ENCODE measurements at places on chromosomes 7 and 10.

GRCh38 chr7:33556472-33556871 lies 348.9 kb upstream of the BMPER start:
- no peak for DNase-seq

- no peak for DNase-seq
Measured at GRCh38 chr7:129110258-129110981, 34.1 kb upstream of the TSPAN33 start.

DNA sequence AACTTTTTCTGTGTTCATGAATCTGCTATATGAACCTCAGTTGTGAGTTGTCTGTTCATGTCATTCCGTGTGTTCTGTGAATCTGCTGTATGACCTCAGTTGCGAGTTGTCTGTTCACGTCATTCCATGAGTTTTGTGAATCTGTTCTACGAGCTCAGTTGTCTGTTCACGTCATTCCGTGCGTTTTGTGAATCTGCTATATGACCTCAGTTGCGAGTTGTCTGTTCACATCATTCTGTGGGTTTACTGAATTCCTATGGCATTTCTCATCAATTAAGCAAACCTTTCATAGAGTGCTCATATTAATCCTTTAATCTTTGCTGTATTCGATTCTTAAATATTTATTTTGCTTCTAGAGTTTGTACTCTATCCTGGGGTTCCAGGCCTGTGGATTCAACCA lies 150.6 kb downstream of the DIP2C start:
- no peak for DNase-seq

DNA sequence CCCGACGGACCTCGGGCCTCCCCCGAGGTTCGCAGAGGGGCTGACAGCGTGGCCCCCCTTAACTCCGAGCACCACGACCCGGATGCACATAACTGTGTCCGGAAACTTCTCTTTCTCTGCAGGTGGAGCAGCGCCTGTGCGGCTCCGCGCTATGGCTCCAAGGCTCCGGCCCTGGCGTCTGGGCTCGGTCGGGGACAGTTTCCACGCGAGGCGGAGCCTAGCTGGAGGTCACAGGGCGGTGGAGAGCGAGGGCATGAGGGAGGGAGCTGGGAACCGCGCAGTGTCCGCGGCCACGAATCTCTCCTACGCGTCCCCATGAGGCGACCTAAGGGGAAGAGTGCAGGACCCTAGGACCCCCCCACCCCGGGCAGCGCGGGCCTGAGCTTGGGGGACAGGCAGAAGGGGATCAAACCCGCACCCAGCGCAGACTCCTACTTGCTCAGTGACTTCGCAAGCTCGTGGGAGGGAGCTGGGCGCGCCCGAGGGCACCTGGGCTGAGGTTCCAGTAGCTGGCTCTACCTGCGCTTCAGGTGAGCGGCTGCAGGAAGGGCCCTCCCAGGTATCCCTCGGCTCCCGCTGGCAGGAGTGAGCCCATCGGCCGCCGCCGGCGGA lies 8.6 kb upstream of the MNX1 start:
- no peak for DNase-seq

GRCh38 chr10:43689618-43689954 lies 40.9 kb upstream of the ZNF32 start:
- no peak for DNase-seq

GRCh38 chr10:71713135-71714030 lies 6.2 kb downstream of the C10orf105 start:
- DNase-seq = no peak

DNA sequence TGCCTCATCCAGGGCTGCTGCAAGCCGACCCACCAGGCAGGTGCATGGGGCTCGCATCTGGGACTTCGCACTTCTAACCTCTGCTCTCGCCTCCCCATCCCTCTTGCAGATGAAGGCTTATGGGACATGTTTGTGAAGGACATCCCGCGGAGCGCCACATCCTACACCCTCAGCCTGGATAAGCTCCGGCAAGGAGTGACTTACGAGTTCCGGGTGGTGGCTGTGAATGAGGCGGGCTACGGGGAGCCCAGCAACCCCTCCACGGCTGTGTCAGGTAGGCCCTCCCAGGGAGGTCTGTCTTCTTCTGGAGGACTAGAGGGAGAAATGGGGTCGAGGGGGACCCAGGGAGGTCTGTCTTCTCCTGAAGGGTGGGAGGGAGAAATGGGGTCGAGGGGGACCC lies 448.9 kb upstream of the FOXK1 start:
- DNase-seq = no peak

- no peak for DNase-seq
Measured at GRCh38 chr7:102236592-102237287, 49.9 kb upstream of the SH2B2 start.

DNA sequence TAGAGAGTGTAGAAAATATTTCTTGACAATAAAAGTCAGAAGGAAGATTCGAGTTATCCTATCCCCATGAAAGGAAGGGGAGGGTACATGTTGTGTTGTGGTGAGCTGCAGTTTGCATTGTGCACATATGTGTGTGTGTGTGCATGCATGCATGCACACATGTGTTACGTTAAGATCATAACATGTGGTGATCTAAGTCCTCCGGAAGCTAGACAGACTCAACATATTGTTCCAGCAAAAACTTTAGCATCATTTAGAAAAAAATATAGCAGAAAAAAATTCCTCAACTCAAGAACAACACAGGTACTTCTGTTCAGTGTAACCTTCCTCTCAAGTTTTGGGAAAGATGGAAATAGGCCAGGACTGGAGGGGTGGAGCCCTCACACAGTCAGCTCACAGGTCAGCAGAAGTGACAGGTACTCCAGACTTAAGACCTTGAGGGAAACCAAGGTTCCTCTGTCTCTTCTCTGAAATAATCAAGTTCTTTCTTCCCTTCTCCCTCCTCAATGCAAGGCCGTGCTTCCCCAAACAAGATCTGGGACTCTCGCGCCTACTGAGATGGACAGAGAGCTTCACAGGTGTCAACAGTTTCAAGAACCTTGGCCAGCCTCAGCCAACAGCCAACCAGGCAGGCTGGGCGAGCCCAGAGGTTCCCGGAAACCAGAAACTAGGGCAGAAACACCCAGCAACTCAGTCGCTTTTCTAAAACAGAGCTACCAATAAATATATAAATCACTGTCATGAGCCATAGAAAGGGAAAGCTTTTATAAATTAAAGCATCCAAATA lies 205.2 kb downstream of the FAM107B start:
- DNase-seq = no peak

GRCh38 chr7:87225696-87226095 lies 6.2 kb upstream of the TMEM243 start:
- no peak for DNase-seq

DNA sequence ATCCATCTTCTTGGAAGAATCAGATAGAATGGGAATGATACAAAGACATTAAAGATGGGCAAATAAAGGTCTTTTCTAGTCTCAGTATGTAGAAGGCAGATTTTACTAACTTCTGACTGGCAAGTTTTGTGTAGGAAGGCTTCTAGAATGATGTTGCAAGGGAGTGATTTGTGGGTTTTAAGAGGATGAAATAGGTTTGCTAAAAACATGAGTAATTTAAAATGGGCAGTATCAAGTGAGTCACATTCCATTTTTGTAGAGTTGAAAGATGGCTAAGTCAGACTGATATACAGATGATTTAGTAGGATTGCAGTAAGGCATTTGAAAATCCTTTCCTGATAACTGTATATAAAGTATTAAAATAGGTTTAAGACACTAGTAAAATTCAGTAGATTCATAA lies 777.4 kb downstream of the SORCS1 start:
- DNase-seq = no peak

DNA sequence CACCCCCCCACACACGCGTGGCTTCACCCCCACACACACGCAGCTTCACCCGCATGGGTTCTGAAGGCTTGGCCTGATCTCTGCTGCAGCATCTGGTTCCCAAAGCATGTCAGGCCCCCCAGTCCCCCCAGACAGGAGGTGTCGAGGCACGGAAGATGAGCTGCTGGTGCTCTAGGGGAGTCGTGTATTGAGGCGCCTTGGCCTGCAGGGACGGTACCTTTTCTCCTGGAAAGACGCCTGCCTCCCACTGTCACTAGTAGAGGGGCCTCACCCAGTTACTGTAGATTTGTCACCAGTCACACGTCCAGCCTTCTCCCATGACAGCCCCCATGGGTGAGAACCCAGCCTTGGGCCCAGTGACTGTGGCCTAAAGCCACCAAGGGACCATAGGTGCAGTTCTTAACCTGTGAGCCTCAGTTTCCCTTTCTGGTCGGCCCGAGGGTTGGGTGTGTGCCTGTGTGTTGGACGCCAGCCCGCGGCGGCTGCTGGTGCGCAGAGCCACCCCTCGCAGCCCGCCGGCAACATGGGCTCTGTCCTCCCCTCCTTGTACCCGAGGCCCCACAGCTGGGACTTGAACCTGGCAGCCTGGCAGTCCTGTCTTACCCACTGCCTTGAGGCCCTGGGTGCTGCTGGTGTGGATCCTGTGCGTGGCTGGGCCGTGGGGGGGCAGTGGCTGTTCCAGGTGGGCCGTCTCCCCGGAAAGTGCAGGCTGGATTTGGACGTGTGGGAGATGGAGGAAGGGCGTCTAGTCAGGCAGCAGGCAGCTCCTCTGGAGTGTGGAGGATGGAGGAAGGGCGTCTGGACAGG lies 81.7 kb downstream of the NKX6-2 start:
- no peak for DNase-seq

DNA sequence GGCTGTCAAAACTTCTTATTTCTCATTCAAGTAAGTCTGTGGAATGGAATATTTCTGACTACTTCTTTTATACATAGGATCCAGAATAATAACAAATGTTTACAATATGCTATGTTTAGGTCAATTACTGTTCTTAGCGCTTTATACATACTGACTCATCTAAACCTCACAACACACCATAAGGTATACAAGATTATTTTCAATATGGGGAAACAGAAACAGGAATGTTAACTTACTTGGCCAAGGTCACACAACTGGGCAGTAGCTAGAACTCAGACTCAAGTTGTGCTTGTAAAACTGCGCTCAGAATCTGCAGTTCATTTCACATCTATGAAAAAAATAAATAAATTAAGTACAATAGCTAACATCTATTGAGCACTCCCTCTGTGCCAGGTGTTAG lies 168.0 kb downstream of the GNAI1 start:
- DNase-seq = no peak

GRCh38 chr7:44634839-44635591 lies 28.6 kb downstream of the OGDH start:
- DNase-seq = no peak

DNA sequence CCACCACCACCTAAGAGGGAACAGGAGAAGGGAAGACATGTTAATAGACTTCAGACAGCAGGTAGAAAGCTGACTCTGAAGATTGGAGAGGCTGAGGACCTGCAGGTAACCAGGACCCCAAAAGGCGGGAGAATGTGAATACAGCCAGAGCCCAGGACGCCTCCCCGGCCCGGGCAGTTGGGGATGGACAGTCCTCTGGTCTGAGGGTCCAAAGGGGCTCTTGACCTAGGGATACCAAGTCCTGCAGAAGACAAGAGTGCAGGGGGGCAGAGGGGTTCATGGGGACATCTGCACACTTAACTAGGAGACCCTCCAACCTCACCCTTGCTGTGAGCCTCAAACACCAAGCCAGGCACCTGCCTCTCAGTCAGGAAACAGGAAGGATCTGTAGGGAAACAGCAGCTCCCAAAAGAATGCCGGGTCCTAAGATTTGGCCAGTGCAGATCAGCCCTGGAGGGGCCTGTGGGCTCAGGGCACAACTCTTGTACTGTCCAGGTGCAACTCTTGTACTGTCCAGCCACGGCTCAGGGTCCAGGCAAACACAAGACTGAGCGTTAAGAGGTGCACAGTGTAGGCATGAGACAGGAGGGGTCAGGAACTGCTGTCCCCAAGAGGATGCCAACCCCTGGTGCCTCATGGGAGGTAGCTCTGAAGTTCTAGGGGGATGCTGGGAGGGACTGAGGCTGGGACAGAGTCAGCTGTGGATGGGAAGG lies 2.3 kb upstream of the STK32C start:
- no peak for DNase-seq

DNA sequence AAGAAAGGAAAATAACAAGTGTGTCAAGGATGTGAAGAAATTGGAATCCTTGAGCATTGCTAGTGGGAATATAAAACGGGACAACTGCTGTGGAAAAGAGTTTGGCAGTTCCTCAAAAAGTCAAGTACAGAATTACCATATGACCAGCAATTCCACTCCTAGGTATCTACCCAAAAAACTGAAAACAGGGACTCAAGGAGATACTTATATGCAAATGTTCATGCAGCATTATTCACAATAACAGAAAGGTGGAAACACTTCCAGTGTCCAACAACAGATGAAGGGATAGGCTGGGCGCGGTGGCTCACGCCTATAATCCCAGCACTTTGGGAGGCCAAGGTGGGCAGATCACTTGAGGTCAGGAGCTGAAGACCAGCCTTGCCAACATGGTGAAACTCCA lies 33.5 kb downstream of the HSPA12A start:
- DNase-seq = no peak

- DNase-seq = no peak
Measured at GRCh38 chr7:158975526-158976467, 119.4 kb downstream of the DYNC2I1 start.

- DNase-seq = no peak
Measured at GRCh38 chr7:126606331-126606730, 646.4 kb downstream of the GRM8 start.

- DNase-seq = no peak
Measured at GRCh38 chr10:3835770-3836169, 50.8 kb upstream of the KLF6 start.

- DNase-seq = no peak
Measured at GRCh38 chr10:31112961-31113360, 81.3 kb upstream of the ZNF438 start.

DNA sequence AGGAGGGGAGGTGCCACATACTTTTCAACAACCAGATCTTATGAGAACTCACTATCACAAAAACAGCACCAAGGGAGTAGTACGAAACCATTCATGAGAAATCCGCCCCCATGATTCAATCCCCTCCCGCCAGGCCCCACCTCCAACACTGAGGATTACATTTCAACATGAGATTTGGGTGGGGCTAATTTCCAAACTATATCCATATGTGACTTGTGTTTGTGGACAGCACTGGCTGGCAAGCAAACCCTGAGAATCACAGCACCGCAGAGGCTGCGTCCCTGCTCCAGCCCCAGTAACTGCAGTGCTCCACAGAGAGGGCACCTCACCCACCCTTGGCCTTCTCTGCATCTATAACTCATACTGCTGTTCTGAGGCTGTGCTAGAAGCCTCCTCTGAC lies 211.2 kb upstream of the PODXL start:
- DNase-seq = no peak

GRCh38 chr7:2760098-2760889 lies 72.3 kb downstream of the AMZ1 start:
- DNase-seq = no peak

- DNase-seq = no peak
Measured at GRCh38 chr10:52744057-52744805, 28.4 kb downstream of the MBL2 start.

GRCh38 chr10:71651428-71651827 lies 68.2 kb downstream of the C10orf105 start:
- DNase-seq = no peak

DNA sequence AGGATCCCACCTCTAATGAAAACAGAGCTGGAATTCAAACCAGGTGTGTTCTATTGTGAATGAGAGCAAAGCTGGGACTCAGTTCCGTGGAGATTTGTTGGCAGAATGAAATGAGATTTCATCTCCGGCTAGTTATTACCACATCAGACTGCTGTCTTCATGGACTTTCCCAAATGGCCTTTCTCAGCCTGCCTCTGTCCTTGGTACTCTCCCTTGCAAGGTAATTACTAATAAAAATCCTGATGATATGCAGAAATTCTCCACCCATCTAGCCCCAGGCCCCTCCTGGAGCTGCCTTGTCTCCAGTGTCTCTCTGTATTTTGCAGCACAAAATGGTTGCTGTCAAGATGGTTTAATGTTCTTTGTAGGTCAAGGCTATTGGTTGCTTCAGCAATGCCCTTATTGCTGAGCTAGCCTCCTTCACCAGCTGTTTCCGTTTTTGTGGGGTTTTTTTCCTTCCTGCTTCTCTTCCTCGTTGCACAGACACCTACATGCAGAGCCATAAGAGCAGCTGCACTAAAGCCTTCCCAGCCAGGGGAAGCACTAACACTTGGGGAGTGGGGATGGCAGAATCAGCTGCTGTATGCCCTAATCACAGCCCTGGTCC lies 185.0 kb upstream of the GHITM start:
- DNase-seq = no peak
